ENCODE measurements at places on chromosomes 6 and 20.

DNA sequence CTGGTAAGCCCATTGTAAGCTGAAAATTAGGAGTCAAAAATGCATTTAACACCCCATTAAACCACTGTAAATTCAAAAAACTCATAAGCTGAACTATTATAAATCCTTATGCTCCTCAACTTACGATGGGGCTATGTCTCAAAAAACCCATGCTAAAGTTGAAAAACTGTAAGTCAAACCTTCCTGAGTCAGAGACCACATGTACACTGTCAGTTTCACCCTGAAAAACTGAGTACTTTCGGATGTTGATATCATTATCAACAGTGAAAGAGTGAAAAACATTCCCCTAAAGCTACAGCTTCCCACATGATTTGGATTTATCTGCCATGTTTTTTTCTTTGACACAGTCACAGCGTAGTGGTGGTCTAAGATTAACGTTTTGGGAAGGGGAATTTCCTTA is 14.2 kb downstream of the RAB23 start:
- no peak for DNase-seq

GRCh38 chr20:33866398-33867100 is 55.4 kb downstream of the CHMP4B start:
- no peak for DNase-seq

GRCh38 chr6:28726569-28727309 is 197.0 kb downstream of the TRIM27 start:
- DNase-seq = no peak

- no peak for DNase-seq
Measured at GRCh38 chr20:55805138-55805537, 200.2 kb downstream of the CBLN4 start.

- DNase-seq = no peak
Measured at GRCh38 chr6:12165722-12166280, 124.4 kb upstream of the EDN1 start.

DNA sequence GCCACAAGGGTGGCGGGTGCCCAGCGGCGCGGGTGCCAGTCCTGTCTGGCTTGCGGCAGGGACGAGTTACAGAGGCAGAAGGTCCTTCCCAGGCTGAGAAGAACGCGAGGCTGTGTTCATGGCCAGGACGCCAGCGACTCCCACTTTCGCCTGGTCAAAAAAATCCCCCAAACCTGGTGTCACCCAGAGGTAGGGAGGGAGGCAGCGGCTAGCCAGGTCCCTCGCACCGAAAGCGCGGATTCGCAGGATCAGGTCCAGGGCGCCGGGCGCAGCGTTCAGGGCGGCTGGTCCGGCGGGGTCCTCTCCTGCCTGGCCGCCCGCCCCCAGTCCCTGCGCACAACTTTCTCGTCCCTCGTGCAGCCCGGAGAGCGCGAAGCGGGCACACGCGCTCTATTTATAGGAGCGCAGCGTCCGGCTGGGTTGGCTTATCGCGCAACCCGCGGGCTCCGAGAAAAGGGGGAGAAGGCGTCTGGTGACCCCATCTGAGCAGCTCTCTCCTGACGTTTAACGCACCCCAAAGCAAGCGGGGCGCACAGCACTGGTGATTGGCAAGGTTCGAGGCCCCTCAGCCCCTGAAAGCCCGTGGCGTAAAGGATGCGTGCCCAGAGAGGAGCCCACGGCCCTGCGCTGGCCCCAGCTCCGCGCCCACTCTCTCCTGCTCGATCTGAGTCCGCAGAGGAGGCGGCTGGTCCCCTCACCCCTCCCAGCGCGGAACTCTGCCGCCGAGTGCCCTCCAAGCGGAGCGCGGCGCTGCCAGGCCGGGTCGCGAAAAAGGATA is 519 bp downstream of the CBLN4 start:
- no peak for DNase-seq

GRCh38 chr6:11994875-11995461 is 17.1 kb upstream of the HIVEP1 start:
- no peak for DNase-seq

DNA sequence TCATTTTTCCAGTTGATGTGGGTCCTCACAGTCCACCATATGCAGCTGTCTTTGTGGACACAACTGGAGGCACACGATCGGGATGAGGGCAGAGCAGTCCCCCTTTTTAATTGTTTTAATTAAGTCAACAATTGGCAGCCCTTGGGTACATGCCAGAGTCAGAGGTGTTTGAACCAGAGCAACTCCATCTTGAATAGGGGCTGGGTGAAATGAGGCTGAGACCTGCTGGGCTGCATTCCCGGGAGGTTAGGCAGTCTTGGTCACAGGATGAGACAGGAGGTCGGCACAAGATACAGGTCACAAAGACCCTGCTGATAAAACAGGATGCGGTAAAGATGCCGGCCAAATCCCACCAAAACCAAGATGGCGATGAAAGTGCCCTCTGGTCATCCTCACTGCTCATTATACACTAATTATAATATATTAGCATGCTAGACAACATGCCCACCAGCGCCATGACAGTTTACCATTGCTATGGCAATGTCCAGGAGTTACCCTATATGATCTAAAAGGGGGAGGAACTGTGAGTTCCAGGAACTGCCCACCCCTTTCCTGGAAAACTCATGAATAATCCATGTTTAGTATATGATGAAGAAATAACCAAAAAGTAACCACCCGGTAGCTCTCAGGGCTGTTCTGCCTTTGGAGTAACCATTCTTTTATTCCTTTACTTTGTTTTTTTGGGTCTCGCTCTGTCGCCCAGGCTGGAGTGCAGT is 31.8 kb upstream of the BLCAP start:
- DNase-seq = no peak

- no peak for DNase-seq
Measured at GRCh38 chr6:116422238-116422637, 38.9 kb upstream of the CALHM6 start.

DNA sequence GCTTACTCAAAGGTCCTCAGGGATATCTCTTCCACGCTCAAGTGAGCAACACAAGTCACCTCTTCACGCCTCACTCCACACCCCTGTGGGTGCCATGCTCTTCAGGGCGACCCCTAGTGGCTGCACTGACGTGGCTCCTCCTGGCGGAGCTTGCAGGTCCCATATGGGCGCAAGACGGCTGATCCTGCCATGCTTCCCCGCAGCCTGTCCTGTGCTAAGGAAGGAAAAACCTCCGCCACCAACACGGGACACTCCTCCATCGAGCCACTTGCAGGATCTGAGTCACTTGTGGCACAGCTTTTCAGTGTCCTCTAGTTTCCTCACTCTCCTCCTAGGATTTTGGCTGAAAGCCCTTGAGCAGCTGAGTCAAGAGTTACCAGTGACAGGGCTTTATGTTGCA is 90.7 kb downstream of the KHDC1L start:
- no peak for DNase-seq

GRCh38 chr6:4999586-4999985 is 4.3 kb downstream of the RPP40 start:
- no peak for DNase-seq

DNA sequence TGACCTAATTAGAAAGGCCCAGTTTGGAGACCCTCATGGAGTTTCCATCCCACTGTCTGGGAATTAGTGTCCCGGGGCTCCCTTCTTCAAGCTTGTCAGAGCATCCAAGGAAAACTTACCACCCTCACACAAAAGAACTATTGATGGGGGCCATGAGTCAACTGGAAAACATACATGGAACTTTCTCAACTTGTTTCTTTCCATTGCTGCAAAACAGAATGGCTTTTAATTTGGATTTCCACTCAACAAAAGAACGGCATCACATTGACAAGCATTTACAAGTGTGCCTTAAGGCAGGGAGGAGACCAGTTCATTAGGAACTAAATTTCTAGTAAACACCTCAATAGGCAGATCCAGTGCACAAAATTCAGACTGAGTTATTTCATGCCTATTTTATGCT is 289.1 kb upstream of the PREP start:
- DNase-seq = no peak

- DNase-seq = no peak
Measured at GRCh38 chr6:42040856-42041480, 9.4 kb upstream of the TAF8 start.

DNA sequence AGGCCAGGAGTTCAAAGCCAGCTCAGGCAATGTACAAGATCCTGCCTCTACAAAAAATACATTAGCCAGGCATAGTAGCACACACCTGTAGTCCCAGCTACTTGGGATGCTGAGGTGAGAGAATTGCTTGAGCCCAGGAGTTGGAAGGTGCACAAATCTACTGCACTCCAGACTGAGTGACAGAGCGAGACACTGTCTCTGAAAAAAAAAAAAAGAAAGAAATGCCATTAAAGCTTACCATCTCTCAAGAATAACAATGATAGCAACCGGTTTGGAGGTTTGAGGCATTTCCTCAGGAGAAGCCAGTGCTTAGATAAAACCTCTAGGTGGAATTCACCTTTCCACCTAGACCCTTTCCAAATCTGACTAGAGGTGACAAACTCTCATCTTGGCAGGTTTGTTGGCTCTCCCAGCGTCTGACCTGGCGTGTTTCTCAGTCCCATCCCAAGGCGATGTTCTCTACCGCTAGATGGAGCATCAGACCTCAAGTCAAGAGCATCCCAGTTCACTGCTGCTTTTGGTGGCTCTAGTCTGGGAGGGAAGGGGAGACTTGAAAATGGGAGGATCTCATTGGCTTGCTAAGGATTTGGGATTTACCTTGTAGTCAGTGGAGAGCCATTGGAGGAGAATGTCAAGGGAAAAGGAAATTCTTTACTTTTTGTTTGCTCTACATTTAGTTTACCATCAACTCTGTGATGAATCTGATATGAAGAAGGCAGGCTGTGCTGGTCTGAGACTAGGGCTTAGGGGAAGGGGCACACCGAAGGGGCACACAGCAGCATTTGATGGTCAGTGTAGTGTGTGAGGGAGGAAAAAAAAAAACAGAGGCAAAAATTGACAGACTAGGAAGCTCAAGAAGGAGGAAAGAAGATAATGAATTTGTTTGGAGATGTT is 67.9 kb downstream of the NCOA7 start:
- no peak for DNase-seq

GRCh38 chr6:137277971-137278637 is 58.9 kb upstream of the IFNGR1 start:
- no peak for DNase-seq

- DNase-seq = no peak
Measured at GRCh38 chr6:164097551-164098398, 683.3 kb downstream of the QKI start.

DNA sequence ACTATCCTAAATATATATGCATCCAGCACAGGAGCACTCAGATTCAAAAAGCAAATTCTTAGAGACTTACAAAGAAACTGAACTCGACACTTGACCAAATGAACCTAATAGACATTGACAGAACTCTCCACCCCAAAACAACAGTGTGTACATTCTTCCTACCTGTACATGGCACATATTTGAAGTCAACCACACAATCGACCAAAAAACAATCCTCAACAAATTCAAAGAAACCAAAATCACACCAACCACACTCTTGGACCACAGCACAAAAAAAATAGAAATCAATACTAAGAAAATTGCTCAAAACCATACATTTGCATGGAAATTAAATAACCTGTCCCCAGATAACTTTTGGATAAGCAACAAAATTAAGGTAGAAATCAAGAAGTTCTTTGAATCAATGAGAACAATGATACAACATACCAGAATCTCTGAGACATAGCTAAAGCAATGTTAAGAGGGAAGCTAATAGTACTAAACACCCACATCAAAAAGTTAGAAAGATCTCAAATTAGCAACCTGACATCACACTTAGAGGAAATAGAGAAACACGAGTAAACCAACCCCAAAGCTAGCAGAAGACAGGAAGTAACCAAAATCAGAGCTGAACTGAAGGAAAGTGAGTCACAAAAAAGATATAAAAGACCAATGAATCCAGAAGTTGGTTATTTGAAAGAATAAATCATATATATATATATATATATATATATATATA is 12.5 kb upstream of the TREM1 start:
- DNase-seq = no peak

DNA sequence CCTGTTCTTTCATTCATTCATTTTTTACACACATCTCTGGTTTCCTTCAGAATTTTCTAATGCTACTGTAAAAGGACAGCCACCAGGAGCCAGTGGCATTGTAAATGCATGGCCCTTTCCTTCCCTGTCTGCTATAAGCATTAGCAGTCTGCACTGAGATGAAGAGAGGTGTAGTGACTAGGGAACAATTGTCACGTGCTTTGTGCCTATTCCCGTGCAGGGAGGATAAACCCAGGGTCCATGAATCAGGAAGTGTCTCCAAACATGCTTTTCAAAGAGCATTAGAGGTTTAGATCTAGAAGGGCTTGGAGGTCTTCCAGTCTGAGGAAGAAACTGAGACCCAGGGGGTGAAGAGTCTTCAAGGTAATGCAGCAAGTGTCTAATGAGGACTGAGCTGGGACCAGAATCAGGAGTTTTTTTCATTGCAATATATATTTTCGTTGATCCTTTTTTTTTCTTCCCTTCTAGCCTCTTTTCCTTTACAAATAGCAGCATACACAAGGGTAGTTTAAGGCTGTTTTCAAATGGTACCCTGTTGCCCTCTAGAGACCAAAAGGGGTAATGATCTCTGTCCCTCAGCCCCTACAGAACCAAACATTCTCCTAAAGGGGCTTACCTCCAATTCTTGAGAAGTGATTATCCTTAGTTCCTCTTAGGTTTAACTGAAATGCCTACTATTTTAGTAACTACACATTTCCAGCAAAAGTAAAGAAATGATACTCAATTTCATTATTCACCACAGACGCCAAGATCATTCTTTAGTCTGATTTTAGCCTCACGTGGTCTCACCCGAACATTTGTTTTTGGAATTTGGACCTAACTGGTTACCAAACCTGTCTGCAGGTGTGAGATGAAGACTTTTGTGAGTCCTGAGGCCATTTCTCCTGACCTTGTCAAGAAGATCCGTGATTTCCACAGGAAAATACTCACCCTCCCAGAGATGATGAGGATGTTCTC is 6.6 kb downstream of the TRIM15 start:
- no peak for DNase-seq

DNA sequence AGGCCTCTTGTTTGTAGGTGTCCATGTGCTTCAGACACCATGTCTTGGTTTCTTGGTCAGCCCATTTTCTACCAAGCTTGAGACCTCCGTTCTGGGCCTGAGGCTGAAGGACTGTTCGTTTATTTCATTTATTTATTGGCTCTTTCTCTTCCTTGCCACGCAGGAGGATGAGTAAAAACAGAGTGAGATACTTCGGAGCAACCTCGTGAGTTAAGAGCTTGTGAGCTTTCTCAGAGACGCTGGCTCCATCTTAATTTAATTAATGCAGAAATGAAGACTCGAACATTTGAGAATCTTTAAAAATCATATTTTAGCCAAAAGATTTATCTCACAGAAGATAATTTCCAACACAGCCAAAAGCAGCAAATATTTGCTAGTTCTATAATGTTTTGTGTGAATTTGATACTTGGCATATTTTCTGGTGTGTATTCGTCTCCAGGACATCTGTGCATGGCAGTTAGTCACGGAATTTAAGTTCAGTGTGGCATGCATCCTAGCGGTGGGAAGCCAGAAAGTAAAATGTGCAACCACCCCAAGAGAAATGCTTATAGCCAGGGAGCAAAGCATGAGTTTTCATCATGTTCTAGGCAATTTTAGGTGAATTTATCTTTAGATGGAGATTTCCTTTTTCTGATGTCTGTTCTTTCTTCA is 76.0 kb downstream of the THBS2 start:
- DNase-seq = no peak

DNA sequence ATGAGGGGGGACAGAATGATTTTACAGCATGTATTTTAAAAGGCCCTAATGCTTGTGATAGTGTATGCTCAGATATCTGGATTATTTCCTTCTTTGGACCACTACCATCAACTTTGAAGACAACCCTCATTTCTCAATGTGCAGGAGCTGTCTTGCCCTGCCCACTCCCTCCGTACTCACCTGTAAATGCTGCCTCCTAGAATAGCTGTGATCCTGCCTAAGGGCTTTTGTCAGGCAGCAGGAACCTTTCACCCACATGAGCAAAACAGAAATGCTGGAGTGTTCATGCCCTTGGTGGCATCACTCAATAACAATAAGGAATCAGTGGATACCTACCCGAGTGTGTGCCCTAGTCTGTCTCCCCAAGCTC is 723.6 kb upstream of the FLRT3 start:
- DNase-seq = no peak

Data from stimulated activated CD8-positive, alpha-beta memory T cell treated with anti-CD3 and anti-CD28 coated beads, Interleukin-15, amount 100 ng/mL, for 24 hours (primary cell).